BE2C (cell line): ENCODE measurements at places on chromosomes 16 and 17.

GRCh38 chr17:83194186-83194561 is 114.8 kb downstream of the METRNL start:
- no peak for DNase-seq

GRCh38 chr16:11624205-11624604 is 37.5 kb upstream of the LITAF start:
- DNase-seq: no peak

DNA sequence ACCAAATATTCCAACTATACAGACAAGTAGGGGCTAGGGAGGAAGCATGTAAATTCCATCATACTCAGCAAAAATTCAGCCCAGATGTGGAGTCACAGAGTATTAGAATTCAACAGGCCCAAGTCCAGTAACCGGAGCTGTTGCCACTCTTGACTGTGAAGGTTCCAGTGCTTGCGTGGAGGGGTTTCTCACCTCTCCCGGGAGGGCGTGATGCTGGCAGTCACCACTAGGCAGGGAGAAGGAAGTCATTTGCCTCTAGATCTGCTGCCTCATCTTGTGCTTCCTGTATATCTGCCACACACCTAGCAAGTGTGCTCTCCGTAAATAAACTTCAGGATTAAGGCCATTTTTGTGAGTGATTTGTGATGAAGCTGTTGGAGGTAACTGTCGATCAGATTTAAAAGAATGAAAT is 1.0 kb upstream of the CKLF start:
- peak; percentile 51 for DNase-seq

DNA sequence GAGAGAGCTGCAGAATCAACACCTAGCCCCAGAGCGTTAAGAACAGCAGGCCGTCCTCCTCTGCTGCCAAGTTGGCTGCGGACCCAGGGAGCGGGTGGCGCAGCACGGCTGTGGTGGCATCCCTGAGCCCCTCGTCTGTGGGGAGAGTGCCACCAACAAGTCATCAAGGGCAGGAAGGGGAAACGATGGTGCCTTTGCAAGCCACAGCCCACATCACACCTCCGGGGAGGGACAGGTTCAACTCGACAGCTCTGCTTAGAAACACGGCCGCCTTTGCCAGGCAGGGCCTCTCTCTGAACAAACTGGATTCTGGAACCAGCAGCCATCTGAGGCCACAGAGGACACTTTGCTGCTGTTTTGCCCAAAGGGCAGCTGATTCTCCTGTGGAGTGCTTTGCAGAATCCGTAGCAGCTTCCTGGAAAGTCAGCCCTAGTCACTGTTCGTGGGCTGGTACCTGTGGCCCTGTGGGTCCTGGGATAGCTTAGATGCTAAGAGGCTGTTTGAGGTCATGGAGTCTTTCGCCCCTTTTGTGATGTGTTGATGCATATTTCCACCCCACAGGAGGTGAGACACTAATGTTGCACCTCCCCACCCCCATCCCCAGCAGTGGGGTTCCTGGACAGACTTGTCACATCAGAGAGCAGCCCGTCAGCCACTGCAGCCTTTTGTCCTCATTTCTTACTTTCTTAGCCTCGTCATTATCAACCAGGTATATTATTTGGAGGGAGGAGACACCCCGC is 270.6 kb downstream of the CPPED1 start:
- no peak for DNase-seq

- no peak for DNase-seq
Observed at GRCh38 chr16:11264155-11264832, 4.8 kb downstream of the TNP2 start.

- peak; percentile 65 for DNase-seq
Observed at GRCh38 chr16:30741461-30741914, 6.7 kb upstream of the PHKG2 start.

DNA sequence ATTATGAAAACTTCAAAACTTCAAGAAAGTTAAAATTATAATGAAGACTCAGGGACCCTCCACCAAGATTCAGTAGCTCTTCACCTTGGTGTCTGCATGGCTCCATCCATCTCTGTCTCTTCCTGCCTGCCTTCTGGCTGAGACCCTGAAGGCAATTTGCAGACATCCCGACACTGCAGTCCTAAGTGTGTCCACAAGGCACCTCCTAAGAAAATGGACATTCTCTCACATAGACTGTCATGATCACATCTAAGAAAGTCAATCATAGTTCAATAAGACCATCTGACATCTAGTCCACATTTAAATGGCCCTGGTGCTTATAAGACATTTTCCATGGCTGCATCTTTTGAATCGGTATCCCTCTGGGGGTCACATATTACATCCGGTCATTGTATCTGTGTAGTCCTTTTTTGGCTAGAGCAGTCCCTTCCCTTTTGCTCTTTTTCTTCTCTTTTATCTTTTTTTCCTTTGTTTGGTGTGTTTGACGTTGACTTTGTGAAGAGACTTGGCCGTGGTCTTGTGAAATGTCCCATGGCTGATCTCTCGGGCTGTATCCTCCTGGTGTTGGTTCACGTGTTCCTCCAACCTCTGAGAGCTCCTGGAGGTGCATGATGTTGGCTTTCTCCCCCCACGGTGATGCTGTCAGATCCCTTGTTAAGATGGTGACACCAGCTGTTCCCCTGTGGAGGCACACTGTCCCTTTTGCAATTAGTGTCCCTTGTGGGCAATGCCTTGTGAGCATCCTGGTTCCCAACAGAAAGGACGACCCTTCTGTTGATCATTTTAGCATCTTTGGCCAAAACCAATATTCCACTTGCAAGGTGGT is 5.0 kb upstream of the TNFRSF13B start:
- no peak for DNase-seq

DNA sequence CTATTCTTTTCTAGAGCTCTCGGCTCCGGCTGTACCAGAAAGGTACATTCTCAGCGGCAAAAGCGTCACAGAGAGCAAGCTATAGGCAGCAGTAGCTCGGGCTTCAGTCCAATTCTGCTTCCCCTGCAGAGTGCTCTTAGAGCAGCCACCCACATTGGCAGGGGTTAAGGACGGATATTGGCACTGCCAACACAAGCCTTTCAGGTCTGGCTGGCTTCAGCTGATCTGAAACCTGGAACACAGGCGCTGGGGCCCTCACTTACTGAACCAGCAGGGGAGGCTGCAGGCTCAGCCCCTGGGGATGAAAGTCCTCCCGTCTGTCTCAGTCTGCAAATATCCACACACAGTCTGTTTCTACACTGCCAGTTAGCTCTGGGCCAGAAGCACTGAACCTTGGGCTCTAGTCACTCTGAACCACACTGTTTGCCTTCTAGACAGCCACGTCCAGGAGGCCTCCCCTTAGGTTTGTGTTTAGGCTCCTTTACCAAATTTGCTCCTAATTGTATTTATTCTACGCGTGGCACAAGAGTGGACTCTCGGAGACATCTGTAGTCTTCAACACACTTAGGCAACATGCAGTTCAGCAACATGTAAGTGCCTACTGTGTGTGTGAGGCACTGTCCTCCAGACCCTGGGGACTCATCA is 40.1 kb downstream of the HIC1 start:
- peak; percentile 49 for DNase-seq

GRCh38 chr16:50804290-50804907 is 62.5 kb downstream of the CYLD start:
- DNase-seq: no peak
